ENCODE measurements at places on chromosomes 7 and 10.

GRCh38 chr7:128200376-128200775, 40.7 kb upstream of the LEP start:
- no peak for DNase-seq

GRCh38 chr7:12716134-12716681, 28.8 kb downstream of the ARL4A start:
- DNase-seq = no peak

DNA sequence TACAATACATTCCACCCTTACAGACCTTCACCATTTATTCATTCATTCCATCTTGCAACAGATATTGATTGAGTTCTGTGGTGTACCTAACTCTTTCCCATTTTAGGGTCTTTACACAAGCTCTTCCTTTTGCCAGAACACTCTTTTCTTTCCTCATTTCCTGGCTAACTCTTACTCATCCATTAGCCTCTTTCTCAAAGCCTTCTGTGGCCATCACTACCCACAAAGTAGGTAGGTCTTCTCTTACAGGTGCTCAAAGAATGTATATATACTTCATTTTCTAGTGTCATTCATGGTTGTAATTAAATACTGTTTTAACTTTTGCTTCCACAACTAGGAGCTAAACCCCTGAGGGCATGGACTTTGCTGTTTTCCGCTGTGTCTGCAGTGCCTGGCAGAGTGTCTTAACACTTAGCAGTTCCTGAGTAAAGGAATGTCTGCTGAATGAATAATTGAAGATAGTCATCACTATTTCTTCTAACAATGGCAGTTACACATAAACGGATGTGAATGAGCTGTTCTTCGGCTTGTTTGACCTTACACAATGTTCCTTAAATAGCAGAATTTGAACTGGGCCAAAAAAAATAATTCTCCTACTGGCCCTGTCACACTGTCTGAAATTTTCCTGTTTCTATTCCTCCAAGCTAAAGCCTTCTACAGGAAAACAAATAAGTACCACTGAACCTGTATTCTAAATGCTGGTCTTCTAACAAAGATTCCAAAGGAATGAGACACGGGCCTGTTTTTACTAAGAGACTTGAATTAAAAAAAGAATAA, 15.1 kb downstream of the BCAP29 start:
- DNase-seq = no peak

GRCh38 chr10:129426606-129427005, 40.4 kb upstream of the MGMT start:
- DNase-seq = no peak

DNA sequence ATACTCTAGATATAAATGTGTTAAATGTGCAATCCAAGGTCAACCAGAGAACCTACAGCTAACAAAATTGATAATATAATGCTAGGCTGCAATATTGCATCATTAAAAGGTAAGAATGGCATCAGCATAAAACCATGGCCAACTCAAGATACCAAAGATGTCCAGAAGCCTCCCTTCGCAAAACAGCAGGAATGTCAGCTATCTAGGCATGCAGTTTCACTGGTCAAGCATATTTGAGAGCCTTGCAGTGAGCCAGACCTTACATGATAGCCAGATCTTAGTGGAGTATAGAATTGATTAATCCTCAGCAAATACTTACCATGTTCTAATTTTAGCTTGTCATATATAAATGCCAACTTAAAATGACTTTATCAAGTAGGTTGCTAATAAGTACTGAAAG, 138.8 kb downstream of the ZEB1 start:
- DNase-seq = no peak

DNA sequence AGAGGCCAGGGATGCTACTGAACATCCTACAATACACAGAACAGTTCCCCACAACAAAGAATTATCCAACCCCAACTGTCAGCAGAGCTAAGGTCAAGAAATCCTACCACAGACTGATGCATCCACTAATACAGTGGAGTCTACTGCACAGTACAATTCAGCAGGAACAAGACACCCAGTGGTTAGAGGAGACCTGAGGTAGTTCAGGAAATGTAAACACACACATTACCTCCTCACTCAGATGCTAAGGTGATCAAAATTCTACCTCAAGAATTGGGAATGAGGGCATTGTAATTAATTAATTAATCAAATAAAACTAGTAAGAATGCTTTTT, 91.4 kb downstream of the ZFAND4 start:
- no peak for DNase-seq

DNA sequence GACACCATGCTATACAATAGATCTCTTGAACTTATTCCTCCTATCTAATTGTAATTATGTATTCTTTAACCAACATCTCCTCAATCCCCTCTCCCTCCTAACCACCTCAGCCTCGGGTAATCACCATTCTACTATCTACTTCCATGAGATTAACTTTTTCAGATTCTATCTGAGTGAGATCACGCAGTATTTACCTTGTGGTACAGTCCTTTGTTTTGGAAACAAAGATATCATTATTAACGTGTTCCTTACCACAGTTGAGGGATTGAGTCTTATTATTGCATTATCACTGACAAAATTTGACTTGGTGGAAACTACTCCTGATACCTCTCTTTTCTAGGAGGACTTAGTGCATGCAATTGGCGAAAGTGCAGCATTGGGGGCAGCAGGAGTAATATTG, 26.0 kb upstream of the HYAL4 start:
- DNase-seq = no peak

GRCh38 chr7:14896461-14896860, 6.1 kb downstream of the DGKB start:
- DNase-seq = no peak

DNA sequence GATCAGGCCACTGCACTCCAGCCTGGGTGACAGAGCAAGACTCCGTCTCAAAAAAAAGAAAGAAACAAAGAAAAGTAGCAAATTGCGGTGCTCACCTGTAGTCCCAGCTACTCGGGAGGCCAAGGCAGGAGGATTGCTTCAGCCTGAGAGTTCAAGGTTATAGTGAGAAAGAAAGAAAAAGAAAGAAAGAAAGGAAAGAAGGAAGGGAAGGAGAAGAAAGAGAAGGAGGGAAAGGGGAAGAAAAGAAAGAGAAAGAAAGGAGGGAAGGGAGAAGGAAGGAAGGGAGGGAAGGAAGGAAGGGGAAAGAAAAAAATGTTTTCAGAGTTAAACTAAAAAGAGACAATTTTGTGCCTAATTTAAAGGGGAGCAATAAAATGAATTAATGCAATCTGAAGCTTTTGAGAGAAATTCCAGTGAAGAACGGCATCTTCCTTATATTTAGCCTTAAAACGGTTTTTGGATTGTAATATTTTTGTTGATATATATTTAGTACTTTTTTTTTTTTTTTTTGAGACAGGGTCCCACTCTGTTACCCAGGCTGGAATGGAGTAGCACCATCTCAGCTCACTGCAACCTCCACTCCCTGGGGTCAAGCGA, 47.4 kb upstream of the RSBN1L start:
- no peak for DNase-seq
